ENCODE measurements at places on chromosomes 3 and 15.

- DNase-seq: no peak
These were observed 15.3 kb downstream of the H1-8 start for GRCh38 chr3:129558081-129558771.

GRCh38 chr3:149288655-149289054 is 44.8 kb downstream of the TM4SF18 start:
- no peak for DNase-seq

DNA sequence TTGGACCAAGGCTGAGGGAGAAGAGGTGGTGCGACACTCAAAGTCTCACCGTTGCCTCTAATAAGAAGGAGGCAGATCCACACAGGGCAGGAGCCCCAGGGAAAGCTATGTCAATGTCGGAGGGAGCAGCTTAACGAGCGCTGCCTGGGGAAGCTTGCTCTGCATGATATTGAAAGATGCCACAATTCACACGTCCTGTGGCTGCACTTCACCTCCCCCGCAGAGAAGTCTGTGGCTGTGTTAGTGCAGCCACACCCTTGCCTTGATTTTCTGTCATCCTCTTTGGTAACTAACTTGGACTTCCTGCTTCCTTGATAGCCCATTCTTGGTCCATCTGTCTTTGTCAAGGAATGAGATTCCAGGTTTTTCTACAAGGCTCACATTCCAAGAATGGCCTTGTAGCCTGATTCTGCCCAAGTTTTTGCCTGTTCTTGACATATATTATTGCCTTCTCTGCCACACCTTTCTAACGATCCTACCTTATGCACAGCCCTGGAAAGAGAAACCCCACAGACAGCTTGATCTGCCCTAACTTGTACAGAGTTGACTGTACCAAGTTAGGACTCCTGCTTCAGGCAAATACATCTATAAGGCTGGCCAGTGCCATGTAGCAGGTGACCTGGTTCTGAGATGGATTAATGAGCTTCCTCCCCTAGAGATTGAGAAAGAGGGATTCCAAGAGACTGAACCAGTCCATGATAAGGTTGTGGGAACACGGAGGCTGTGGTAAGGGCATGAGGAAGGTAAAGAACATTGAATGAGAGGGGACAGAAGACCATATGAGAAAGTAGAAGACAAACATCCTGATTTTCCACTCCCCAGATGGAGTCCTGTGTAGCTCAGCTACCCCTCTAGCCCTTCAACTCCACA is 153.0 kb upstream of the WNT5A start:
- no peak for DNase-seq

GRCh38 chr3:173529062-173529711 is 131.6 kb downstream of the NLGN1 start:
- no peak for DNase-seq

DNA sequence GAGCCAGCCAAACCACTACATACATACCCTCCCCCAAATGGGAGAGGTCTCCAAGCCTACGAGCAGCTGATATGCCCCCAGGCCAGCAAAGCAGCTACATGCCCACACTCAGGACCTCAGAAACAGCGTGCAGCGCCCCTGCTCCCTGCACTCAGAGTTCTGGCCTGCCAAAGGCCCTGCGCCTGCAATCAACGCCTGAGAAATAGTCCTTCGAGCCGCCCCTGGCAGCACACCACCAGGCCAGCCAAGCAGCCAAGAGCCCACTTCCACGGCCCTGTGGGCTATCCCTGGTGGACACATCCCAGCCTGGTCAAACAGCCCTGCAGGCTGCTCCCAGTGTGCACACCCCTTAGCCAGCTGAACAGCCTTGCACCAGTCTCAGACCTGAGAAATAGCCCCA is 139.1 kb downstream of the DMXL2 start:
- DNase-seq: no peak

- DNase-seq: no peak
These were observed 625.8 kb upstream of the BCHE start for GRCh38 chr3:166462891-166463470.

DNA sequence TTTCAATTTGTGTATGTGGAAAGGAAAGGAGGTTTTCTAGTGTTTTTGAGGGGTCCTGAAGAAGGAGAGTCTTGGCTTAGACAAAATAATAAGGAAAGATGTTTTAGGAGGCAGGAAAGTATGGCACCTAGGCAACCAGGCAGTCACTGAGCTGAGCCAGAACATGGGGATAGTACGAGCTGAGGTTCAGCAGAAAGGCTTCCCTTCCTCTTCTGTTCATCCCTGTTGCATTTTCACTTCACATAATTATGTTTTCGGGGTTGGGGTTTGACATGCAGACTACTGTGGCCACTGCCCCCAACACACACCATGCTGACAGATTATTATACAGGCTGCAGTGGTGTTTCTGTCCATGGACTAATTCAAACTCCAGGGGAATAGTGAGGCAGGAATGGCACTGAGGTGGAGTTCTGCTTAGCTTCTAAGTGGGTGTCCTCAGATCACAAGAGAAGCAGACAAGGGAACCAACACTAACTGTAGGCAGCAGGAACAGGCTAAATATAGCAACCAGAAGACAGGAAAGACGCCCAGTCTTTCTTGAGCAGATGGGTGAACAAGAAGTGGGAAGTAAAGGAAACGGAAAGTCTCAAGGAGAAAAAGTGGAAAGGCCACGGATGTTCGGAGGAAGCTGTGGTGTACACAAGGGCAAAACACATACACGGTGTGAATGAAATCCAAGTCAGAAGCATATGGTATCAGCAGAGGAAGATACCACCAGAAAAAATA is 305.8 kb downstream of the PLCL2 start:
- no peak for DNase-seq

- no peak for DNase-seq
These were observed 330.3 kb downstream of the CLSTN2 start for GRCh38 chr3:140265302-140265701.

DNA sequence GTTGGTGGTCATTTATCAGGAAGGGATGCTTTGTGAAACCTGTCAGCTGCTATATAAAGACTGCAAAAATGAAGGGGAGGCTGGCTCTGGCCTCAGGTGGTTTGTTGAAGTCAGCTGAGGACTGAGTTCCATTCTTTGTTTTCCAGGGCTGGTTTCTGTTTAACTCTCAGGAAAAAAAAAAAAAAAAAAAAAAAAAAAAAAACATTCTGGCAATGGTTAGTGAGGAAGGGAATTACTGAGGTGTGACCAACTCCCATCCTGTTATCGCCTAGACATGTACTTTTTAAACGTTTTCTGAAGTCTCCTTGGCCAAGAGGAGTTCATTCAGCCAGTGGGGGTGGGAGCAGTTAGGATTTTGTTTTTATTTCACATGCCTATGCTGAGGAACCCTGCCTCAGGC is 316.3 kb downstream of the OXSM start:
- DNase-seq: no peak

GRCh38 chr3:197955892-197956477 is 4.0 kb upstream of the LMLN start:
- no peak for DNase-seq

- no peak for DNase-seq
These were observed 396.1 kb upstream of the ATP11B start for GRCh38 chr3:182397164-182397563.

DNA sequence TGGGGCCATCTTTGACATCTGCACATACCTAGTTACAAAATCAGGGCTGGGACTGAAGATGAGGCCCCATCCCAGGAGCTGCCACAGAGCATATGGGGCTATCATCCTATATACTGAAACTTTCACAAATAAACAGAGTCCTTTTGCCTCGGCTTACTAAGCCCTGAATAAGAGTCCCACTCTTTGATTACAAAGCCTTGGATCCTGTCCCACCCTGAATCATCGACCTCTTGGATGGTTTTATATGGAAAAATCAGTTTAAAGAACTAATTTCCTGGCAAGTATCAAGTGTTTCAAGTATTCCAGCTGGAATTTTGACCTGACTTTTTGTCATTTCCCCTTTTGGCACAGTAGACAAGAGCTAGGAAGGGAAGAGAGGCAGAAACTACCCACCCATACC is 331.3 kb upstream of the FRG2C start:
- DNase-seq: no peak

GRCh38 chr15:89052474-89052873 is 35.8 kb upstream of the ABHD2 start:
- no peak for DNase-seq

DNA sequence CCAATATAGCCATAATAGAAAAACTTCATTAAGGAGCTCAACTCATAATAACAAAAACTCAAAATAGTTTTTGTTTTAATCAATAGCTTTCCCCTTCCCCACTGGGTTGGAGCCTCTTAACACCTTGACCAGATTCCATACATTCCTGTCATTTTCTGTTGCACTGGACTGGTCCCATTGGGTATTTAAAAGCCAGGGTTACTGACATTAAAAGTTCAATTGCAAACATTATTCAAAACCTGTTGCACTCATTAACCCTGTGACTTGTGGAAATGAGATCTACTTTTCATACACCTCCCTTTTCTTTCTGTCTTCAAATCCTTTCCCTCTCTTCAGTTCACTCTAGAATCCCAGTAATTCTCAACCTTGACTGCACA is 1.7 kb upstream of the HRG start:
- no peak for DNase-seq

- DNase-seq: no peak
These were observed 67.7 kb upstream of the ATP11B start for GRCh38 chr3:182725372-182726251.

DNA sequence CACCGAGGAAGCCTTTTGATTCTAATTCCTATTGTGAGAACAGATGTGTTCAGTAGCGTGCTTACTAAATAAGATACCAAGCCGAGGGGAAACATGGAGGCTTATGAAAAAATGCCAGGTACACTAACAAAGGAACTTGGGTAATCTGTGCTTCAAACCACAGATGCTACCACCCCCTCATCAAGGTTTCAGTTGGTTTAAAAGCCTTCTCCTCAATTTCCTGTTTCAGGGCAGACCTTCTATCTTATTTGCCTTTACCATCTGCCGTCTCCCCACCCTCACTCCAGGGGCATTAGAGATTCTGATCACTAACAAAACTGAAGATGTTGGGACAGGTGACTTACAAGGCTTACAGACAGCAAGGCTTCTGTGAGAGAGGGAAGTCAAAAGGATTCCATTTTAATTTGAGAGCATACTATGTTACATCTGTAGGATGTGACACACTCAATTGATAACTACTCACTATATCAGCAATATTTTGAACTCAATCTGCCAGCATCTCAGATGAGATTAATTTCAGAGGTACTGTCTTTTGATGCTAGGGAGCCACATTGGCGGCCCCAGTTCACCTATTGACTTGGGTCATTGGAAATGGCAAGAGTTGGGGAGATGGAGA is 60.6 kb upstream of the PLCL2 start:
- DNase-seq: no peak

GRCh38 chr3:190517687-190518086 is 3.8 kb downstream of the IL1RAP start:
- no peak for DNase-seq

- DNase-seq: no peak
These were observed 45.2 kb downstream of the ATP2B2 start for GRCh38 chr3:10459954-10460754.

DNA sequence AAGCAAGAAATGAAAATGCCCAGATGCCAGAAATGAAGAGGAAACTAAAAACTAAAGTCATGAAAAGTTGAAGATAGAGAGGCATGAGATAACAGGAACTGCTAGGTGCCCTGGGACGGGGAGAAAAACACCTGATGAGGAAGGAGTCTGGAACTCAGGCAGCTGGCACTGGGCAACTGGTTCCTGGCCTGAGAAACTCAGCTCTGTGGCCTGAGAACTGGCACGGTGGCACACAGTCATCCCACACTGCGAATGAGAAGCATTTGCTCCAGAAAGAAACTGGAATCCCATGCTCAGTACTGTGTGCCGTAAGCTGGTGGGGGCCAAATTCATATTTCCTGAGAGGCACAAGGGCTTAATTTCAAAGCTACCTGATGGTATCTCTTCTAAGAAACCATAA is 53.6 kb upstream of the RORA start:
- DNase-seq: no peak

- DNase-seq: no peak
These were observed 232.3 kb upstream of the STAC start for GRCh38 chr3:36147934-36148558.

DNA sequence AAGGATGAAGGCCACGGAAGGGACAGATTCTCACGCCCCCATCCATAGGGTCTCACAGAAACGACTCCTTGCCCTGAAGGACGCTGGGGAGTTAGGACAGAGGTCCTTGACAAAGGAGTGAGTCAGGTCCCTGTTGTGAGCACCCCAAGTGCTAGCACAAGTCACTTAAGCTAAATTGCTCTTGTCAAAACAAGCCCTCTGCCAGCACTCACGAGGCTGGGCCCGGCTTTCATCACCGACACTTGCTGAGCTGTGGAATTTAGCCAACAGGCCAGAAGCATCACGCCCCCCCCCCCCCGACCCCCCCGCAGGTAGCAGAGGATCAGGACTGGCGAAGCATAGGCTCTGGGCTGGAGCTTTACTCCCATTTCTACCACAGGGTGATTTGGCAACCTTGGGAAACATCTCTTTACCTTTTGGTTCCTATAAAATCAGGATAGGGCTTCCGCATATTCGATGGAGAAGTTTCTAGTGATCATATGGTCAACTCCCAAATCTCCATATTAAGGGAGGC is 75.4 kb downstream of the ADCY5 start:
- DNase-seq: no peak

DNA sequence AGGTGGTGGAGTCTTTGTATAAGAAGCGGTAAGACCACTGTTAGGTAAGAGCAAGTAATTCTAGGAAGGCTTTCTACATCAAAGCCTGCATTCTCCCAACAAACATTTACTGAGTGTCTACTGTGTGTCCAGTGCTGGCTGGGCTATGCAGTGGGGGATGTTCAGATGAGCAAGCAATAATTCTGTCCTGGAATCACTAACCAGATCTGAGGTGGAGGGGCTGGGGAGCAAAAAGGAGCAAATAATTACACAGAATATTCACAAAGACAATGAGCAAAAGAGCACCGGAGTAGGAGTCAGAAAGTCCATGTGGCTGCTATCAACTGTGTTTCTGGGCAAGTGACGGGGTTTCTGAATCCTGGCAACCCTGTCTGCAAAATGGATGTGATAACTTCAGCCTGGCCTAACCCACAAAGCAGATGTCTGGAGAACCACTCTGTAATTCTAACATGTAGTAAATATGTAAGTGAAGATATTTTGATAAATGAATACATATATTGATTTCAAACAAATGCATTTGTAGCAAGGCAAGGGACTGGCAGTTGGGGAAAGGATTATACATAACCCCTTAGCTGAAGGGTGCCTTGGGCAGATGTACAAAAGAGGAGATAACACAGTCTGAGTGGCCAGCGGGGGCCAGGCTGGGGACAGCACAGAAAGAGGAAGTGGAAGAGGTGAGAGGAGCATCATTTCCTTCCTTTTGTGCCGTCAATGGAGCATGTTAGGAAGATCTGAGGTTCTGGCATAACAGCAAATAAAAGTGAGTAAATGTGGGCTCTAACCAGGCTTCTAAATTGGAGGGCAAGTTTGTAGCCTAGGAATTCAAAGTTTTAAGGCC is 28.8 kb downstream of the CYP8B1 start:
- DNase-seq: no peak

All from stimulated activated CD8-positive, alpha-beta memory T cell treated with anti-CD3 and anti-CD28 coated beads, Interleukin-15, amount 100 ng/mL, for 4 hours (primary cell).